Karpas-422 (cell line): ENCODE measurements at places on chromosomes 16 and 17.

DNA sequence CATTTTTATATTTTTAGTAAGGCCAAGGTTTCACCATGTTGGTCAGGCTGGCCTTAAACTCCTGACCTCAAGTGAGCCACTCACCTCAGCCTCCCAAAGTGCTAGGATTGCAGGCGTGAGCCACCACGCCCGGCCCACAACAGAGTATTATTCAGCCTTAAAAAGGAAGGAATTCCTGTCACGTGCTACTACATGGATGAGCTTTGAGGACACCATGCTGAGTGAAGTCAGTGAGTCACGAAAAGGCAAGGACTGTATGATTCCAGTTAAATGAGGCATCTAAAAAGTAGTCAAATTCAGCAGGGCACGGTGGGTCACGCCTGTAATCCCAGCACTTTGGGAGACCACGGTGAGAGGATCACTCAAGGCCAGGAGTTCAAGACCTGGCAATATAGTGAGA is 9.7 kb downstream of the CSF3 start:
- no peak for DNase-seq

DNA sequence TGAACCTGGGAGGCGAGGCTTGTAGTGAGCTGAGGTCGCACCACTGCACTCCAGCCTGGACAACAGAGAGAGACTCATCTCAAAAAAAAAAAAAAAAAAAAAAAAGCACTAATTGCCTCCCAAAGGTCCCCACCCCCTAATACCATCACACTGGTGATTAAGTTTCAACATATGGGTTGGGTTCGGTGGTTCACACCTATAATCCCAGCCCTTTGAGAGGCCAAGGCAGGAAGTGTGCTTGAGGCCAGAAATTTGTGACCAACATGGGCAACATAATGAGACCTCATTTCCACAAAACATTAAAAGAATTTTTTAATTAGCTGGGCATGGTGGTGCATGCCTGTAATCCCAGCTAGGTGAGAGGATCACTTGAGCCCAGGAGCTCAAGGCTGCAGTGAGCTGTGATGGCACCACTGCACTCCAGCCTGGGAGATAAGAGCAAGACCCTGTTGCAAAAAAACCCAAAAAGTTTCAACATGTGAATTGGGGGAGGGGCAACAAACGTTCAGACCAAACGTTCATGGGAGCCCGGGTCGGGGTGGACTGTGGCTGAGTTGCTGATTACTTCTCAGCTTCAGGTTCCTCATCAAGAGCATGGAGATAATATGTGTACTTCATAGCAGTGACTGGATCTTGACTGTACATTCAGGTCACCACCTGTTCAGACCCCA is 62.1 kb upstream of the NOL11 start:
- DNase-seq: no peak

DNA sequence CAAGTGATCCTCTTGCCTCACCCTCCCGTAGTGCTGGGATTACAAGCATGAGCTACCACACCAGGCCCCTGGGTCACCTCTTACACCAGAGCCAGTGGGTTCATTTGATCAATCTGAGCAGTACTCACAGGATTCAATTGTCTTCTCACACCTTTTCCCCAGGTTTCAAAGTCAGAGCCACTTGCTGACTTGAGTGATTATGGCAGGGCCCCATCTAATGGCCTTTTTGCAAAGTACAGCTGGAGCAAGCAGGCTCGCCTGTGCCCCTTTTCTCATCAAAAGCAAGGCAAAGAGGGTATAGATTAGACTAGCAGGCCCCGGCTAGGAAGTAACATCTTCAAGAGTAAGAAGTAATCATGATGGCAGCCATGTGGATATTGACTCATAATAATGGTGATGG is 114.8 kb upstream of the NOL11 start:
- peak; percentile 78 for DNase-seq

GRCh38 chr17:32288615-32289014 is 23.0 kb downstream of the RHBDL3 start:
- DNase-seq: no peak

DNA sequence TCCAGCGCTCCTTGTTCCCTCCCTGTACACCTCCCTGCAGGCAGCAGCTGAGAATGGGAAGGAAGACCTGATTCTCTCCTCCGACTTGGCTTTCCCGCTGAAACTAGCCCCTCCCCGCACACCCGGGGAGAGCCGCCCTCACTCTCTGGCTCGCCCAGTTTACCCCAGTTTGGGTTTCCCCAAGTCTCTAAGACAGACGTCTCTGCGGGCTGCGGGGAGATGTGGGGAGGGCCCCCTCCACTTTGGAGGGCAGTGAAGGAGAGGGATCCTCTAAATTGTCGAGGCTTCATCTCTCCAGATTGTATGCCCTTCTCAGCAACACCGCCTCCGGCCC is 797 bp downstream of the GRB7 start:
- no peak for DNase-seq

DNA sequence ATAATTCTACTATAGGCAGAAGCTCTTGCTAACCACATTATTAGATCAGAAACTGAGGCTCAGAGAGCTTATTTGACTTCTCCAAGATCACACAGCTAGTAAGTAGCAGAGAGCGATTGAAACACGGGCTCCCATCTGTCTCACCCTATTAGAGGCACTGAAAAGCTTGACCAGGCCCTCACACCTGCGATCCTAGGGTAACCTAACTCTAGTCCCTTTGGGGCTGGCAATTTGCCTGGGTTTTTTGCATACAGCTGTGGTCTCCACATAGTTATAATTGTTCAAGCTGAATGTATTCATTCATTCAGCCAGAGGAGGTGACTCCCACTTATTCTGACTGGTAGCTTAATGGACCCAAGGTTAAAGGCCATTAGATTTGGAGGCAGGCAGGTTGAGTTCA is 121.2 kb downstream of the ANKFN1 start:
- peak; percentile 74 for DNase-seq

DNA sequence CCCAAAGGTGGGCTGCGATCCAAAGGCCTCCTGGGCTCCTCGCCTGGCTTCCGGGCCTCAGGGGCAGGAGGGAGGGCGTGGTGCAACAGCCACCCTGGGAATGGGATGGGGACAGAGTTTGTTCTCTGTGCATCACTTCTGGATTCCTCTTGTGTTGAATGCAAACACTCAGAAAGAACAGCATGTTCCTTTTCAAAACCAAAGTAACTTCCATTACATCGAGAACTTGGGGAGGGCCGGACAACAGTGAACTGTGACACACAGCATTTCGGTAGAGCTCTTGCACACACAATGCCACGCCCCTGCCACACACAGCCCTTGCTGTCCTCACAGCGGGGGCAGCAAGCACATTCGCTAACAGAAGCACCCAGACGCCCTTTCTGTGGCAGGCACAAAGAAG is 36.1 kb upstream of the FASN start:
- no peak for DNase-seq
